Activated effector memory CD4-positive, alpha-beta T cell treated with Interleukin-2 at 50 U/mL for 16 hours (primary cell): ENCODE measurements at places on chromosomes 2 and 18.

- DNase-seq, result no peak
Observed at GRCh38 chr18:23232331-23232730, 97.0 kb downstream of the CABLES1 start.

GRCh38 chr2:75952173-75952572 lies 241.5 kb upstream of the GCFC2 start:
- no peak for DNase-seq

DNA sequence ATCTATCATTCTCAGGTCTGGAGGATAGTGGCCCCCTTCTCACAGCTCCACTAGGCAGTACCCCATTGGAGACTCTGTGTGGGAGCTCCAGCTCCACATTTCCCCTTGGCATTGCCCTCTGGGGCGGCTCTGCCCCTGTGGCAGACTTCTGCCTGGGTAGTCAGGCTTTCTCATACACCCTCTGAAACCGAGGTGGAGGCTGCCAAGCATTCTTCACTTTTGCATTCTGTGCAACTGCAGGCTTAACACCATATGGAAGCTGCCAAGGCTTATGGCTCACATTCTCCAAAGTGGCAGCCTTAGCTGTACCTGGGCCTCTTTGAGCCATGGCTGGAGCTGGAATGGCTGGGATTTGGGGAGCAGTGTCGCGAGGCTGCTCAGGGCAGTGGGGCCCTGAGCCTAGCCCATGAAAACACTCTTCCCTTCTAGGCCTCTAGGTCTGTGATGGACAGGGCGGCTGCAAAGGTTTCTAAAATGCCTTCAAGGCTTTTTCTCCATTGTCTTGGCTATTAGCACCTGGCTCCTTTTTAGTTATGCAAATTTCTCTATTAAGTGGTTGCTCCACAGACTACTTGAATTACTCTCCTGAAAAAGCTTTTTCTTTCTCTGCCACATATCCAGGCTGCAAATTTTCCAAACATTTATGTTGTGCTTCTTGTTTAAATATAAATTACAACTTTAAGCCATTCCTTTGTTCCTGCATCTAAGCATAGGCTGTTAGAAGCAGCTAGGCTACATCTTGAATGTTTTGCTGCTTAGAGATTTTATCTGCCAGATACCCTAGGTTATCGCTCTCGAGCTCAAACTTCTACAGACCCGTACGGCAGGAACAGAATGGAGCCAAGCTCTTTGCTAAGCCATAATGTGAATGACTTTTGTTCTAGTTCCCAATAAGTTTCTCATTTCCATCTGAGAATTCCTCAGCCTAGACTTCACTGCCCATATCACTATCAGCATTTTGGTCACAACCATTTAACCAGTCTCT lies 206.5 kb downstream of the CPS1 start:
- no peak for DNase-seq

- no peak for DNase-seq
Observed at GRCh38 chr2:33484042-33484621, 7.7 kb downstream of the RASGRP3 start.

DNA sequence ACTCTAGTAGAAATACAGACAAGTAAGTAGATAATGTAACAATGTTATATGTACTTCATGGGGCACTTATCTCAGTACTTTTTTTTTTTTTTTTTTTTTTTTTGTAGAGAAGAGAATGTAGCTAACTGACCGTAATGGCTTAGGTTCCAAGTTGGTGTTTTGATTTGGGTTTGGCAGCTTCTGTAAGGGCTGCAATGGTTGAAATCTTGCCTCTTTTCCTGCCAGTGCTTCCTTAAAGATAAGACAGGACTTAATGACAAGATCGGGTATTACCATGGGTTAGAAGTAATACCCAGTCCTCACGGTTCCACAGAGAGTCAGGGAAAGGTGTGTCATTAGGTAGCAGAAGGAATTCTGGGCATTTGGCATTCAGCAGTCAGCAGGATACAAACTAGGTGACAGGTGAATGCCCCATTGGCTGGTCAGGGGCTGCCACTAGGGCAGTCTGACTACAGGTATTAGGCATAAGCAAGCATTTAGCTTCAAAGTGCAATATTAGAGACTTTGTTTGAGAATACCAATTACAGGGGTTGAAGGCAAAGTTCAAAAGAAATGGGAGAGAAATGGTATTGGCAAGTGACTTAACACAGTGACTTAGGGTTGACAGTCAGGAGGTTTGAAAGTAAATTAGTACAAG lies 189.4 kb upstream of the RND3 start:
- DNase-seq, result no peak

DNA sequence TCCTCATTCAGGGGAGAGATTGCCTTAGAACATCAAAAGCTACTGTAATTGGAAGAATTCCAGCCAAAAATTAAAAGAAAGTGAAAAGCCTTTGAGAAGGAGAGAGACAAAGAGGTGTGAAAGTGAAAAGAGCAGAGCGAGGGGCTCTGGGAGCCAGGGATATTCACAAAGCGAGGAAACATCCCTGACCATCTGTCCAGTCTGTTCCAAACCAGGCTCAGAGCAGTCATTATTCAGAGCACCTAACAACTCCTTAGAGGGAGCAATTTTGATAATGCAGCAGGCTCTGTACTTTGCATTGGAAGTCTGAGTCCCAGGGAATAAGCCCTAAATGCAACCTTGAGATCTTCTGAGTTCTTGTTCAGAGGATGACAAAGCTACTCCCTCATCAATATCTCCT lies 119.1 kb upstream of the LYPD1 start:
- no peak for DNase-seq

DNA sequence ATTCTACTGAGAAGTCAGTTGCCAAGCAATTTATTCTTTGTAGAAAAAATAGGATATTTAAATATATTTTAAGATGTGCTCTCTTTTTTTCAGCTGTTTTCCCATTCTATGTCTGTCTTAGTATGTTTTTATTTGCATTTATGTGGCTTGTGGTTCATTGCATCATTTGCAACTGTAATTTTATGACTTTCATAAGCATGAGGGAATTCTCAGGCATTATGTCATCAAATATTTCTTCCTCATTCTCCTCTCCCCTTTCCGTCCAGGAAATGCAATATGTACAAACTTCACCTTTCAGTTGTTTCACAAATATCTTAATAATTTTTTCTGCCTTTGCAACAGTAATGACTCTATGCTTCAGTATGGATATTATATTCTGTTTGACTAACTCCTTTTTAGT lies 560.2 kb upstream of the LRATD1 start:
- DNase-seq, result no peak
